ENCODE measurements at places on chromosomes 11 and 22.

DNA sequence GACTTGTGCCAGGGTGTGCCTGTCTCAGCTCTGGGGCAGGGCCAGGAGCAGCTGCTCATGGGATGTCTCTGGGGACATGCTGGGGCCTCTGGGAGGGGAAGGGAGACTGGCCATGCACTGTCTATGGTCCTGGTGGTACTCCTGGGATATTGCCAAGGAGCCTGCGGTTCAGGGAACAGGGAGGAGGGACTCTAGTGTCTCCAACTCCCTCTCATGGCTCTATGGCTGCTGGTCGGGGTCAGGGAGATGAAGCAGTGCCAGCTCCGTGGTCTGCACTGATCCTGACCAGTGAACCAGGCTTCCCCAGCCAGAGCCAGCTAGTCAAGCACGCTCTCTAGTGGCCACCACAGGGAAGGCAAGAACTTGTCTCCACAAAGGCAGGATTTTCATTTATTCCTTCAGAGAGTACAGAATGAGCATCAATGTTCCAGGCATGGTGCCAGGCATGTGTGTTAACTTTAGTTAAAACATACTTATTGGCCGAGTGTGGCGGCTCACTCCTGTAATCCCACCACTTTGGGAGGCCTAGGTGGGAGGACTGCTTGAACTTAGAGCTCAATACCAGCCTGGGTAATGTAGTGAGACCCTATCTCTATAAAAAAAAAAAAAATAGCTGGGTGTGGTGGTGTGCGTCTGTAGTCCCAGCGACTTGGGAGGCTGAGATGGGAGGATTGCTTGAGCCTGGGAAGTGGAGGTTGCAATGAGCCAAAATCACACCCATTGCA lies 2.5 kb upstream of the BEST1 start:
- peak; percentile 59 for DNase-seq

DNA sequence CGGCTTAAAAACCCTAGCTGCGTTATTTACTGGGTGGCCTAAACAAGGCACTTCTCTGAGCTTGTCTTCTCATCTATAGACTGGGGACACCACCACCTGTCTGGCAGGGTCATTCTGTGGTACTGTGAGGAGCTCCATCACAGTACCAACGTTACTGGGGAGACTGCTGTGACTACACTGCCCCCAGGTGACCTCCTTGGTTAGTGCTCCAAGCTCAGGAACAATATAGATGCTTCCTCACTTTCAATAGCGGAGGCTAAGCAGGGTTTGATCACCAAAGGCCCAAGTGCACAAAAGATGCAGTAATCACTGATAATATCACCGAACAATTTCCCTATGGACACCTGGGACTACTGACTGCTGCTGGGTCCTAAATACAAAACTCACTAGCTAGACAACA lies 18.8 kb downstream of the PRPF19 start:
- peak; percentile 29 for DNase-seq

DNA sequence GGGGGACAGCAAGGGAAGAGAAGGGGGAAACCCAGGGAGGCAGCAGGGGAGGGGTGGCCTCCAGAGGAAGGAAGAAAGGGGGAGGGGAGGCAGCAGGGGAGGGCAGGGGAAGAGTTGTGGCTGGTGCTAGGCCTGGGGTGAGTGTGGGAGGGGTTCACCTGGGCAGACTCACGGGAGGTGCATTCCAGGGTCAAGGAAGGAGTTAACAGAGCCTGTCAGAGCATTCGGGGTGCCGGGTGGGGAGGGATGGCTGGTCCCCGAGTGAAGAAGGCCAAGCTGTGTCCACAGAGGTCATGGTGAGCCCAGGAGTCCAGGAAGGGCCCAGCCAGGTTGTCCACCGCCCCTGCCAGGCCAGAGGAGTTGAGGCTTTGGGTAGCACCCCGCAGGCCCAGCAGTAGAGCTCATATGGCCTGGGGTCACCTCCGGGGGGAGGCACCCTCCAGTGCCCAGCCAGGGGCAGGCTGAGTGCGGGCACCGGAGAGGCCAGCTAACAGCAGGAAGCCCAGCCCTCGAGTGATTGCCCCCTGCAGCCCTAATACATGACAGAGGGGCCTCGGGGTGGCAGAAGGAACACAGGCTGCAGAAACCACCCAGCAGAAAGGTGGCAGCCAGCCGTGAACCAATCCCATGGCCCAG lies 31.1 kb upstream of the PPARA start:
- no peak for DNase-seq

DNA sequence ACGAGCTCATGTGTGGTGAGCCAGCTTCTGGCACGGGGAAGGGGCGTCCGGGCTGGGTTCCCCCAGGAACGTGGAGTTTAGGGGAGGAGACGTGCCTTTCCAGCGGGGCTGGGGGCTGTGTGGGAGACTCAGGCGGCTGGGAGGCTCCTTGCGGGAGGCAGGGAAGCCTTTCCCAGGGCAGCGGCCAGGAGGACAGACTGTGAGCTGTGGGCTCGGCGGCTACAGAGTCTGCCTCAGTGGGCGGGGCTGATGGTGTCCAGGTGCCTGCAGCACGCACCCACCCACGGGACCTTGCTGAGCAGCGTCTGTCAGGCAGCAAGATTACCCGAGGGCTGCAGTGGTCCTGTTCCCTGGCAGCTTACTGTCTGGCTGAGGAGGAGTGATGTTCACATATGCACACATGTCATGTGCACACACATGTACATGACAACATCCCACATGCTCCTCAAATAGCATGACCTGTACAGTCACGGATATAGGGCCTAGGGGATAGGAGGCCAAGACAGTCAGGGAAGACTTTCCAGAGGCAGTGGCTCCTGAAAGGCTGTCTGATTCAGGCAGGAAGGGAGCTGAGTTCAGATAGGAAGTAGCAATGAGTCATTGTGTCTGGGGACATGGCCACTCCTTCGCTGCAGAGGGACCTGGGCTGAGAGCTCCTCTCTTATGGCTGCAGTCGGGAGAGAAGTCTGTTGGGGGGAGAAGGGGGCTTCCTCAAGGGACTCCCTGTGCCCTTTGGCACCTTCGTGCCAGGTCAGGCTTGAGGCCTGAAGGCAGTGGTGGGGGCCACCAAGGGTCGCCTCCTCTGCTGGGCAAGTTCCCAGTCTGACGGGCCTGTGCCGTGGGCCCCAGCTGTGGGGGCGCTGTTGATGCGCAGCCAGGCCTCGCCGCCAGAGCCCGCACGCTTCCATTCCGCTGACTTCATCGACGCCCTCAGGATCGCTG lies 23.3 kb upstream of the PPP6R3 start:
- DNase-seq, result peak; percentile 75

DNA sequence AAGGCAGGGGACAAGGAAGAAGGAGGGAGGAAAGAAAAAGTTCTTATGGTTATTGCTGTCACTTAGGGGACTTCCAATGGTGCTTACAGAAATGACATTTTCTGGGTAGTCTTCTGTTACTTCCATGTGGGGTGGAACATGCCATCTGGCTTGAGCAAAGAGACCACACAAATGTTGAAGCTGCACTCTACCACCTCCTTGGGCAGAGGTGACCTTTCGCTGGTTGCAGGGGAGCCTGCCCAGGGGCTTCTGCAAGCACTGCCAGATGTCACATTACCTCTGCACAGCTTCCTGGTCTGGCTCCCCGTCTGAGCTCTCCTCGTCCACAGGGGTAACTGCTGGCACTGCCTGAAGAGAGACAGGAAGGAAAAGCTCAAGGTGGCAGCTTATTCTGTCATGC lies 32.6 kb upstream of the APOA1 start:
- DNase-seq, result no peak

- no peak for DNase-seq
Measured at GRCh38 chr22:29143941-29144785, 61.5 kb upstream of the EMID1 start.

DNA sequence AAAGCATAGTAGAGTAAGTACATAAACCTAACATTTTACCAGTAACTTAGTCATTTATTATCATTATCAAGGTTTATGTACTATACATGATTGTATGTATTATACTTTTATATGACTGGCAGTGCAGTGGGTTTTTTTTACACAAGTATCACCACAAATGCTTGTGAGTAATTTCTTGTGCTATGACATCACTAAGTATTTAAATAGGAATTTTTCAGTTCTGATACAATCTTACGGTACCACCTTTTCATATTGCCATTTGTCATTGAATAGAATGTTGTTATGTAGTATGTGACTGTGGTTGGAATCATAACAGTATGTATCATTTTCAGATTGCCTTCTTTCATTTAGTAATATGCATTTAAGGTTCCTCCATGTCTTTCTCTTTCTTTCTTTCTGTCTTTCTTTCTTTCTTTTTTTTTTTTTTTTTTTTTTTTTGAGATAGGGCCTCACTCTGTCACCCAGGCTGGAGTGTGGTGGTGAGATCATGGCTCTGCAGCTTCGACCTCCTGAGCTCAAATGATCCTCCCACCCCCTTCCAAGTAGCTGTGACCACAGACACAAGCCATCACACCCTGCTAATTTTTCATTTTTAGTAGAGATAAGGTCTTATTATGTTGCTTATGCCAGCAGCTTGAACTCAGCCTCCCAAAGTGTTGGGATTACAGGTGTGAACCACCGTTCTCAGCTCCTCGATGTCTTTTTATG lies 18.6 kb downstream of the ATM start:
- DNase-seq, result no peak

DNA sequence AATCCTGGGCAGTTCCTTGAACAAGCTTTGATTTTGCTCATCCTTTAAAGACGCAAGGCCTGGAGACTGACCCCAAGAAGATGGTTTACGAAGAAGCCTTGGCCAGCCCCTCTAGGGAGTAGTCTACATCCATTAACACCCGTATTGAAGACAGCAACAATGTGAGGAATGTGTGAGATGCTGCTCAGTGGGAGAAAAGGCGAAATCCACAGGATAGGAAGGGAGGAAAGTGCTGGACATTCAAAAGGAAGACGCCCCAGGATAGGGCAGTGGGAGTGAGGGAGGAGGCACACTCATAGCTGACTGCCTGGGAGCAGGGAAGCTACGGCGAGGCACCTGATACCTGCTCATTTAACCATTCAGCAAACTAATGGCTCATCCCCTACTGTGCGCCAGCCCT lies 114.1 kb downstream of the RRAS2 start:
- no peak for DNase-seq

- no peak for DNase-seq
Measured at GRCh38 chr11:128965485-128965884, 22.8 kb upstream of the TP53AIP1 start.

- DNase-seq, result no peak
Measured at GRCh38 chr11:18772211-18772610, 19.4 kb downstream of the PTPN5 start.

DNA sequence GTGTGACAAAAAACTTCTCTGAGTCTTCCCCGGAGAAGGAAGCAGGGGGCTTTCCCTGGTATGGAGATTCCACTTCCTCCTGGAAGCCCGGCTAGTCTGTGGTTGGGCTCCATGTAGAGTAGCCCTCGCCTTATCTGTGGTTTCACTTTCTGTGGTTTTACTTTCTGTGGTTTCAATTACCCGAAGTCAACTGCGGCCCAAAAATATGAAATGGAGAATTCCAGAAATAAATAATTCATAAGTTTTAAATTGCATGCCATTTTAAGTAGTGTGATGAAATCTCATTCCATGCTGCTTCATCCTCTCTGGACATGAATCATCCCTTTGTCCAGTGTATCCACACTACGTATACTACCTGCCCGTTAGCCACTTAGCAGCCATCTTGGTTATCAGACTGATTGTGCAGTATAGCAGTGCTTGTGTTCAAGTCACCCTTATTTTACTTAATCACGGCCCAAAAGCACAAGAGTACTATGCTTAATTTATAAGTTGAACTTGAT lies 275.0 kb upstream of the SESN3 start:
- peak; percentile 74 for DNase-seq

GRCh38 chr22:25069758-25070481 lies 117.4 kb downstream of the KIAA1671 start:
- DNase-seq, result no peak

DNA sequence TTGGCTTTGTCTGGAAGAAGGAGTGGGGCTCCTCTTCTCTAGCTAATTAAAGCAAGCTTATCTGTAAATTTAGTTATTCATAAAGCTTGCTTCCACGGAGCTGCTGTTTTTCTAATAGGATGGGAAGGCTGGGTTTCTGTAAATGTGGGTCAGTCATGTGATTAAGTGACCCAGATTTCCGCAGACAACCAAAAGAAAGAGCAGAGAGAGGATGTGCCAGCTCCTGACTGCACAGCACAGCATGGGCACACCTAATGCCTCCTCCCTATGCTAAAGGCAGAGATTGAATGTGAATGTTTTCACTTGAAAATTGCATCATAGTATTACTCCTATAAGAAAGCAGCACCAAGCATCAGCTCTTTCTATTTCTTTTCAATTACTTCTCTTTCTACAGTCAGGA lies 160.2 kb downstream of the FAT3 start:
- no peak for DNase-seq

DNA sequence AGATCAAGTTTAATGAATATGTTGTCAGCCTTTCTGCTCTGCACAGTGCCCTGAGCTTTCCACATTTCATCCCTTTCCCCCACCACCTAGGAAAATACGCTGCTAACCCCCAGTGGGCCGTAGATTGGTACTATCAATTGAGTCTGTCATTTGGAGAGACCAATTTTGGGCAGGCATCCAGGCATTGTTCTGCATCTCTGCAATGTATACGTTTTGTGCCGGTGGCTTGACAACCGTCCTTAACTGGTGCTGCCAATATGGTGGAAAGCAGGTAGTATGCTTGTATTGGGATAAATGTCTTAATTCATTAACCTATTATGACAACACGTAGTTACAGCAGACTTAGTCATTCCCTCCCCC lies 1.3 kb downstream of the ELMOD1 start:
- DNase-seq, result no peak

- DNase-seq, result no peak
Measured at GRCh38 chr11:115606498-115607220, 102.4 kb upstream of the CADM1 start.

DNA sequence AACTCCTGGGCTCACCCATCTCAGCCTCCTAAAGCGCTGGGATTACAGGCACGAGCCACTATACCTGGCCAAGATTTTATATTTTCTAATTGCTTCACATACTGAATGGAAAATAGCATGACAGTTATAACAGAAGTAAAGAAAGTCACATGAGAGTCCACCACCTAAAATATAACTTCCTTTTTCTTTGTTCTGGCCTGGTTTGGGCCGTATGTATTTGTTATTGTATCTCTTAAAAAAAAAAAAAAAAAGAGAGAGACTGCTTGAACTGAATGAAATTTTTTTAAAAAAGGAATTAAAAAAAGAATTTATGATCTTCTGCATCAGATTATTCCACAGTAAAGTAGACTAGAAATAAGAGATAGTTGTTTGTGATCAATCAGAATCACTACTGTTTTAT lies 86.0 kb upstream of the GRIK4 start:
- DNase-seq, result no peak

GRCh38 chr11:109016724-109017123 lies 351.9 kb downstream of the DDX10 start:
- DNase-seq, result no peak

GRCh38 chr11:85930879-85931366 lies 75.7 kb downstream of the CCDC83 start:
- no peak for DNase-seq

- DNase-seq, result no peak
Measured at GRCh38 chr11:123653483-123653826, 969 bp downstream of the SCN3B start.
